Stimulated activated CD8-positive, alpha-beta memory T cell treated with anti-CD3 and anti-CD28 coated beads, Interleukin-15, amount 100 ng/mL, for 24 hours (primary cell): ENCODE measurements at places on chromosomes 7 and 10.

DNA sequence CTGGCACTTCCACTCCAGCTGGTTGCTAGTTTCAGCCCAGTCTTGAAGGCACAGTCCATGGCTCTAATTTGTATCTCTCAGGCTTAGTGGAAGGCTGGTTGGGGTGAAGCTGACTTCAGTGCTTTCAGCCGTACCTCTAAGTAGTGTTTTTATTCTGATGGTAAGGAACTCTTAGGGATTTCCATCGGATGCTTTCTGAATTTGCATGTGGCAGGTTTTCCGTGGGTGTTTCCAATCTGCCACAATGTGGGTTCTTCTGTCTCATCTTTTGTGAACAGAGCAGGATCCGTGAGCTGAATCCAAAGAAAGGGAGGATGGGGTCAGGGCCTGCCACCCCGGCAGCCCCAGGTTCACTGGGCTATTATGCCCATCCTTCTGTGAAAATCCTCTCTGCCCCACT, 607.9 kb upstream of the MKI67 start:
- no peak for DNase-seq

DNA sequence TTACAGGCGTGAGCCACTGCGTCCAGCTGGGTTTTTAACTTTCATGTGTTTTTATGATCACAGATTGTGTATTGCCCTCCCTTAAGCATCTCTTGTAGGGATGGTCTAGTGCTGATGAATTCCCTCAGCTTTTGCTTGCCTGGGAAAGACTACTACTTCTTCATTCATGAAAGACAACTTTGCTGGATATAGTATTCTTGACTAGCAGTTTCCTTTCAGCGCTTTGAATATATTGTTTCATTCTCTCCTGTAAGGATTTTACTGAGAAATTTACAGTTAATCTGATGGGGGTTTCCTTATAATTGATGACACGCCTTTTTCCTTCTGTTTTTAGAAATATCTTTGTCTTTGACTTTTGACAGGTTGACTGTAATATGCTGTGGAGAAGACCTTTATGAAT, 33.2 kb downstream of the STK31 start:
- no peak for DNase-seq

DNA sequence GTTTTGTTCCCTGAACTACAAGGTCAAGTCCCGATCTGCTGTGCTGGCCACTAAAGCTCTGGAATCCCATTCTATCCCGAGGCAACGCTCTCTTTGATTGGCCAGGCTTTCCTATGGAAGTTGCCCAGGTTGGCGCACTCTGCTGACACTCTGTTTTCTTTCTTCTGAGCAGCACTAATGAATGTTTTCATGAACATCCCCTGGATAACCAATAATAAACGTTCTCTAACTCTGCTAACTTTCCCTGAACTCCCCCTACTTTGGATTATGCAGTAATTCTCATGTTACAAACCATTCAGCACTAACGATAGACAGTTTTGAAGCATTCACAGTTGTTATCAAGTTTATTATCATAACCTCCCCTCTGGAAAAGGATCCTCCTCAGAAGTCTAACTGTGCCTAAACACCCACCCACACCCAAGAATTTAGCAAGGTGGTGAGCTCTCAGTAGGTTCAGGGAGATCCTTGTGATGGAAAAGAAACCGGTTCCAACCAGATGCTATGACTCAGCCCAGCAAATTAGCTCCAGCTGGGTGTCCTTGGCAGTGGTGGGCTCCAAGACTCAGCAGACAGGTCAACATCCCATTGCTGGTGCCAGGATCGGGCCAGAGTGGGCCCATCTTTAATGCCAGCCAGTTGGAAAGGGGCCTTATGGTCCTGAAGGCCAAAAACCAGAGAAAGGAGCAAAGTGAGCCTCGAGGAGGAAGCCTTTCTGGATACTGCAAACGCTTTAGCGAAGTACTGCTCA, 68.4 kb downstream of the CREB3L2 start:
- no peak for DNase-seq

DNA sequence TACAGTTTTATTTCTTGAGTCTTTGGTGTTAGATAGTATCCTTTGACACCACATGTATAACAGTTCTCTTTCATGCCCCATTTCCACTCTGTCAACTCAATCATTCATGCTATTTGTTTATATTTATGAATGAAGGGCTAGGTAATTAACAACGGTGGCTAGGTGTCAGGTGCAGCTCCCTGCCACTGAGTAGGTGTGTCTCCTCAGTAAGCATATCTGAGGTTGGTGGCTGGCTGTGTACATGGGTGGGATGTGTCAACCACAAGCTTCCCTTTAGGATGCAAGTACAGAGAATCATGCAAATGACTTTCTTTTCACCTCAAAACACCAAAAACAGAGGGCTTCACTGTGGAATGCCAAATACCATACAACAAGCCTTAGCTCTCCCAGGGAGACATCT, 83.4 kb downstream of the ZNF365 start:
- DNase-seq: no peak

DNA sequence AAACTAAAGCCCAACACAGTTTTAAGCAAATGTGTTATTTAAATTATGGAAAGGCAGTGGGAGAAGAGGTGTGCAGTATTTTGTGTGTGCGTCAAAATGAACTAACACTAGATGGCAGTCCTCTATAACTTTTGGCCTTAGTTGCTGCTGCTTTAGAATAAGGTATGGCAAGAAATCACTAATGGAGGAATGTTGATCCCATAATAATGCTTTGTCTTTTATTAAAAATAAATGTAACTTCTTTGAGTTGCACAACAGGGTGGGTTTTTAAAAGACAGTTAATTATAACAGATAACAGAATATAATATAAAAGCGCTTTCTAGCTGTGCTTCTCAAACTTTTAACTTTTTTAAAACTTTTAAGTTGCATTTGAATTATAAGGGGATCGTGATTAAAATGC, 56.4 kb downstream of the BBS9 start:
- no peak for DNase-seq

- no peak for DNase-seq
These were observed 1.1 kb downstream of the ZNF511 start for GRCh38 chr10:133309720-133310398.

DNA sequence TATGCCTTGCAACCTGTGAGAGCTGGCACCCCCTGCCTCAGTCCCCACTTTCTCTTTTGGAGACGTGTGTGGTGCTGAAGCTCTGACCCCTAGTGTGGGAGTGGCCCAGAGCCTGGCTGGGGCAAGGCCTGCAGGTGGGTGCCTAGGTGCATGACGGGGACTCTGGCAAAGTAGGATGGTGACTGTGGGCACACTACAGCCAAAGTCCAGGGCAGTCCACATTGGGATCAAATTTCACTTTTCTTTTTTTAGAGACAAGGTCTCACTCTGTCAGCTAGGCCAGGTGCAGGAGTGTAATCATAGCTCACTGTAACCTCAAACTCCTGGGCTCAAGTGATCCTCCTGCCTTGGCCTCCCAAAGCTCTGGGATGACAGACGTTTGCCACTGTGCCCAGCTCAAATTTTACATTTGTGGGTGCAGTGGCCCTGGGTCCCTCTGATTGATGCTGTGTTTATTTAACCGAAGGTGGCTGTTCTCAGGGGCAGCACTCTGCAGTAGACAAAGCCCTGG, 52.3 kb downstream of the NEURL1 start:
- no peak for DNase-seq

GRCh38 chr10:78305311-78305710, 271.6 kb downstream of the RPS24 start:
- DNase-seq: no peak

- no peak for DNase-seq
These were observed 10.1 kb upstream of the GATA3 start for GRCh38 chr10:8044331-8044907.

DNA sequence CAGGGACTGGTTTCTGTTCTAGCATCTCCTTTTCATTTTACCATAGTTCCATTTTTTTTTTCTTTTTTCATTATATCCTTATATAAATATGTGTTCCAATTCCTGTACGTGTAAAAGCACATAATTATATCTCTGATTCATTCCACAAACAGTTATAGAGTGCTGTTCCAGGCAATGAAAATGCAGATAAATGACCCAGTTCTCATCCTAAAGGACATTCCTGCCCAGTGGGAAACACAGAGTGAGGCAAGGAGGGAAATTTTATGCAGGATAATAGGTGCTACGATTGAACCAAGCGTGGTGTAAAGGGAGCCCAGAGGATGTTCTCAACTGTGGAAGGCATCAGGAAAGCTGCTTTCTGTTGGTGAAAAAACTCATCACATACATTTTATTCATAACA, 408.1 kb downstream of the GATA3 start:
- DNase-seq: no peak

DNA sequence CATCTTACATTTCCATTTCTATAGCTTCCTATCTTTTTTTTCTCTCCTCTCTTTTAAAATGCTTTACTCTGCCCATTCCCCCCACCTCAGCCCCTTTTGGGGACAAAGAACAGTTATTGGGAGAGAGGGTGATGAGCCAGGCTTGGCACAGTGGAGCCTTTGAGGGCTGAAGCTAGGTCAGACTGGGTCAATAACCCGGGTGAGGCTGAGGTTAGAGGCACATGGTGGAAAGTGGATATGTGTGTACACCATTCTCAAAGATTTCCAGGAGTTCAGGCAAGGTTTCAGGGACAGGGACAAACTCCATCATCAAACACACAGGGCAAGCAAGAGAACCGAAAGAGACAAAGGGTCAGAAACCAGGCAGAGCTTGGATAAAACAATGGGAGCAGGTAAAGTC, 11.5 kb downstream of the ABCB4 start:
- DNase-seq: no peak

DNA sequence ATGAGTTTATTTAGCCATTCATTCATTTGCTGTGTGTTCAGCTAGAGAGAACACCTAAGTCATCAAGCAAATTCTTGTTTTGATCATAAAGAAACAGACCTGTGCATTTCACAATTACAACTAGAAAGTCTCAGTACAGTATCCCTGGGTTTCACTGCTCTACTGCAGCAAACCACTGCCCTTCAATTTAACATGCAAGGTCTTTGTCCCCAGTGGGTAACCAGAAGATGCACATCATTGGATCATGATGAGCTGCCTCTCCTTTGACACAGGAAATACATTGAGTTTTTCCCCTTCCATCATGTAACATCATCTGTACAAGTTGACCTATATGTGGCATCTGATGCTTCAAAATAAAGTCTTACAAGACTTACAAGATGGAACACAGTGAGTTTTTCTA, 70.5 kb upstream of the MRLN start:
- DNase-seq: no peak

- DNase-seq: no peak
These were observed 185.1 kb downstream of the CTTNBP2 start for GRCh38 chr7:117688126-117688525.
